ENCODE measurements at places on chromosomes 16 and 17.
A peak's percentile ranks its signal among the peaks of the same experiment; 100 is the strongest.

DNA sequence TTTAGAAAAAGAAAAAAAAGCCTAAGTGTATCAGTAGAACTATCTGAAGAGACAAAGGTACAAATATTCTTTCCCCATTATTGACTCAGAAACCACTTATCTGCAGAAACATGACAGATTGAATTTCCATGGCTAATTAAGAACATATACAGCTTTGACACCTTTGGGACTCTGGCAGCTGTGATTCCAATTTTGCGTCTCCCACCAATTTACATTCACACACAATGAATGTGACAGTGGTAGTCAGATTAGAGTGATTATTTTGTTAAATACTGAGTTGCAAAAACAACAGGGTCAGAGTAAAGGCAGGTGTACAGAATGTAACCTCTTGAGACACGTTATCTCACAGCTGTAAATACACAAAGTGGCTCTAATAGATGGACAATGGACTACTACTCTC, 5.3 kb upstream of the PPM1D start:
- no peak for DNase-seq

- no peak for DNase-seq
Observed at GRCh38 chr16:66298006-66298405, 68.5 kb upstream of the CDH5 start.

DNA sequence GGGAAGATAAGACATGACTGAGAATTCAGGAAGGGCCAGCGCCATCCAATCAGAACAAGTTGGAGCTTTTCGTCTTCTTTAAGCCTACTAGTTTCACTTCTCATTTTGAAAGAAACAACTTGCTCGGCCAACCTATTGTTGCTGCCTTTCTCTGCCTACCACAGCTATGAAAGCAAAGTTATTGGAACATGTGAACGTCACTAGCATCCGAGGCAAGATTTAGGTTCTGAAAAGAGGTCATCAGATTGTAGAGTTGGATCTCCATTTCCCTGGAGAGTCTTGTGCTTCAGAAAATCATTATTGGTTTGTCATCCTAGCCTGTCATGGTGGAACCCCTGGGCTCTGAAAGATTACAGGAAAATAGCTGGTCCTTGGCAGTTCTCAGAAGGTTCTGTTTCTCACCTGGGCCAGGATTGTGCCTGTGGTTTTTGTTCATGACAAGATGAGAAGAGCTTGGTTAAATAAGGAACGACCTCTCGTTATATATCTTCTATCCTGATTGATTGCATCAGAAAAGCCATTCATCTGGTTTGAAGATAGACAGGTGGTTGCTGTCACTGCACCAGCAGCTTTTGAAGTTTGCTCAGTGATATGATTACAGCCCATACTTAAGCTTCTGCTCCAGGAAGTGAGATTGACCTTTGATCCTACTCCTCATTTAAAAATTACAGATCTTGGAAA, 25.3 kb downstream of the CDH13 start:
- DNase-seq: no peak

GRCh38 chr17:14902803-14903202, 362.3 kb downstream of the PMP22 start:
- no peak for DNase-seq

DNA sequence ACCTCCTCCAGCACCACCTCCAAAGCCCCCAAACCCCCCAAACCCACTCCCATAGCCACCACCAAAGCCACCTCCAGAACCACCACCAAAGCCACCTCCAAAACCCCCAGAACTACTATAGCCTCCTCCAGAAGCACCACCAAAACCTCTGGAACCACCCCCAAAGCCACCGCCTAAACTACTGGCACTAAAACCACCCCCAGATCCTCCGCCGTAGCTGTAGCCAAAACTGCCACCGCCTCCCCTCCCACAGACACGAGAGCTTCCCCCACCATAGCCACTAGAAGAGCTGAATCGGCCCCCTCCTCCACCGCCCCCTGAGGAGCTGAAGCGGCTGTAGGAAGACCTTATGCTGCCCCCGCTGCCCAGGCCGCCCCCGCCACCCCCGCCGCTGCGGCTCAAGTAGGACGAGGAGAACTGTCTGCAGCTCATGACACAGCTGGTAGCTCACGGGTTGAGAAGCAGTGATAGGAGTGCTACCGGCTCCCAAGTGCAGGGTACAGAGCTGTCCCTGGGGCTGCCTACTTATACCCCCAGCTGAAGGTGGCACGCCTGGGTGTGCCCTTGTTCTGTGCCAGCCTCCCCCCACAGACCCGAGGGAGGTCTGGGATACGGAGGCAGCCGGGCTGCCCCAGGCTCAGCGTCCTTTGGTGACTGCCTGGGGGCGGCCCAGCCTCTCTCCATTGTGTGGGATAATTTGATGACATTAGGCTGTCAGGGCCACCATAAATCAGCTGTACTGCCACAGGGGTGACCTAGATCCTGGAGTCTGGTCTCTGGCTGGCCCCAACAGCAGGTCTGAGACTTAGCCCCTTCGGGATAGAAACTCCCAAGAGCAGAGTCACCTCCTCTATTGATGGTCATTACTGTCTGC, at the start of gene KRT9:
KRT9 (minus strand) TSS at position 499 of the 874 bp plus-strand sequence; CDS start at position 432, 67 bp downstream.
- no peak for DNase-seq

GRCh38 chr17:40550608-40551007, 14.7 kb downstream of the CCR7 start:
- DNase-seq: peak; percentile 79

DNA sequence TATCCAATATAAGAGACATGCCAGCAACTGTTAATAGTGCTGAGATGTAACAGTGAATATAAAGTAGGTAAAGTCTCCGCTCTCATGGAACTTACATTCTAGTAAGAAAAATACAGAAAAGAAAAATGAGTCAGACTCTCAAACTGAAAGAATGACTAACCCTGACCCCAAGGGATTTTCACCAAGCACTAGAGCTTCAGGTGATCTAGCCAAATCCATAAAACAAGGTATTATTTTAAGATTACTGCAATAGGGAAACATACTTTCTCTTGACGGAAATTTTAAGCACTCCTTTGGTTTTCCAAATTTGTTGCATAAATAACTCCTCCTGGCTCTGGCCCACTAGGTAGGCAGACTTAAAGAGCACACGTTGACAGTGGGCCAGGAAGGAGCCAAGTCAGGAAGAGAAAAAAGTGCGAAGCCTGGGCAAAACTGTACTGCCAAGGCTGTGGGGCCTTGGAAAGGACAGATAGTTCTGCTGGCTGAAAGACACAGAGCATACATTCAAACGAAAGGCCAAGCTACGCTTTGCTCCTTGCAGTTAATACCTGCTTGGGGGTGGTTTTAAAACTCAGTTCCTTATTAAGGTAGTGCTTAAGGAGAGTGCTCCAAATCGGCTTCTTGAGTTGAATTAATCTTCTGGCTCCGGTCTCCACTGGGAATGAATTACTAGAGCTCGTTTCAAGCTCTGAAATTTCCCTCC, 1.4 kb downstream of the GOT2 start:
- no peak for DNase-seq

Measured in tibial artery (tissue), 4 donors.